ENCODE measurements at places on chromosomes 4 and X. TPM values are rescaled to one million over a fixed set of nuclear protein-coding genes. Genes with fewer than 3 reads are reported as not detected.

The USP26 gene
- total RNA-seq, result not detected

The DDX53 gene
- total RNA-seq, result not detected

DNA sequence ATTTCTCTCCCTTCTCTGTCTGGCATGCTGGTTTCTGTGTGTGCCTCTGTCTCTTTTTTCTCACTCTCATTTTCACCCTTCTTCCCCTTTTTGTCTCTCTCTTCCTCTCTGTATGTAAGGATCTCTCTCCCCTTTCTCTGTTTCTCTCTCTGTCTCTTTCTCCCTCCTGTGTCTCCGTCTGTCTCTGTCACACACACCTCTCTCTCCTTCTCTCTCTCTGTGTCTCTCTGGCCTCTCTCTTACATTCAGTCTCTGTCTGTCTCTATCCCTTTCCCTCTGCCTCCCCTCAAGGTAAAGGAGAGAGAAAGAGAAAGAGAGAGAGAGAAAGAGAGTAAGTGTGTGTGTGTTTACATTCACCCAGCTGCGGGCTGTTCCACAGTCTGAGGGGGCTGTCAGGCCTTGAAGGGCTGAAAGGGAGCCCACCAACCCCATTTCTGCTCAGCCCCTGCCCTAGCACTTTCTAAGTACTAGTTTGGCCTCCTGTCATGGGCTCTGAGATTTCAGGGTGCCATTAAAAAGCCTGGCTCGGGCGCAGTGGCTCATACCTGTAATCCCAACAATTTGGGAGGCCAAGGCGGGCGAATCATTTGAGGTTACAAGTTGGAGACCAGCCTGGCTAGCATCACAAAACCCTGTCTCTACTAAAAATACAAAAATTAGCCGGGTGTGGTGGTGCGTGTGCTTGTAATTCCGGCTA, 9.6 kb upstream of the TSPYL2 start:
- no peak for DNase-seq

DNA sequence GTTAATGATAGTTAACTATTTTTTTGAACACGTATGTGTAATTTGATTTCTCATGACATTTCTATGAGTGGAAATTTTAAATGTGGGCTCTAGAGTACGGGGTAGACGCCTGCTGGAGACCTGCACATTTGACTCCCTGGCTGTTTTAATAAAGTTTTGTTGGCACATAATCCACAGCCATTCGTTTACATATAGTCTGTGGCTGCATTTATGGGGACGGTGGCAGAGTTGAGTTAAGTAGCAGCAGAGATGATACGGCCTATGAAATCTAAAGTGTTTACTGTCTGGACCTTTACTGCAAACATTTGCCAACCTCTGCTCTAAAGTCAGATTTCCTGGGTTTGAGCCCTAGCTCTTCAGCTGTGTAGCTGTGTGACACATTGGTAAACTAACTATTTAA, 118.8 kb downstream of the CHRNA9 start:
- no peak for DNase-seq

- DNase-seq, result peak; percentile 26
Measured at GRCh38 chrX:13387666-13388494, 68.0 kb upstream of the ATXN3L start.

GRCh38 chr4:108036213-108036612, 46.5 kb downstream of the HADH start:
- no peak for DNase-seq

DNA sequence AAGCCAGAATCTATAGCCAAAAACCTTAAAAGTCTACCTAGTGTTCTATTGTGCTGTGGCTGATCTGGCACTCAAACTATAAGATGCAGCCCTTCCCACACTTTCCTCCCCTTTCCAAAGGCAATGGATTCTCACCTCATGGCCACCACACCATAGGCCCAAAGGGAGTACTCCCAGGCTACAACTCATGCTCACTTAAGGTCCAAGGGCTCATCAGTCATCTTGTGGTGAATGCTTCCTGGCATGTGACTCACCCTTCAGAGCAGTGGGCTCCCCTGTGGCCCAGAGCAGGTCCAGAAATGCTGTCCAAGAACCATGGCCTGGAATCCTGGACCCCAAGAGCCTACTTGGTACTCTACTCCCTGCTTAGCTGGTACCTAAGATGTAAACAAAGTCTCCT, 181.0 kb downstream of the CHRDL1 start:
- no peak for DNase-seq

The GSX2 gene
- not detected for total RNA-seq

The TRIML2 gene
- 1.1 TPM for total RNA-seq

The GCNA gene
- 0.66 TPM for total RNA-seq

DNA sequence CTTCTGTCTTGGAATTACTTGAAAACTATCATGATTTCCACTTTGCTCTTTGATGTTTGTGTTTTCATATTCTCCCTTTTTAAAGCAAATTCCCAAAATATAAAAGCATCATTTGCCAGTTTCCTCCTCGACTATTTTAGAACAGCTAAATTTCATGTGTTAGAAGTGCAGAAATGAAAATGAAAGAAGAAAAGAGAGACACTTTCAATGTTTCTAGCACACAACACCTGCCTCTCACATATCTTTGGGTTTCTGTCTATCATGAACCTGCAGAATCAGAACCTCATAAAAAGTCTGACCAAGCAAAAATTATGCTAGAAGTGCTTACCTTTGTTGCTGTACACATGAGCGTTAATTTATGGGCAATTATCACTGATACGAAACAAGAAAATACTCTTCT, 1.9 kb upstream of the NEUROG2 start:
- no peak for DNase-seq

The TCEAL2 gene
- not detected for total RNA-seq

The KLF8 gene
- total RNA-seq, result 0.09 TPM

GRCh38 chrX:25941559-25942250, 196.4 kb upstream of the MAGEB18 start:
- no peak for DNase-seq

DNA sequence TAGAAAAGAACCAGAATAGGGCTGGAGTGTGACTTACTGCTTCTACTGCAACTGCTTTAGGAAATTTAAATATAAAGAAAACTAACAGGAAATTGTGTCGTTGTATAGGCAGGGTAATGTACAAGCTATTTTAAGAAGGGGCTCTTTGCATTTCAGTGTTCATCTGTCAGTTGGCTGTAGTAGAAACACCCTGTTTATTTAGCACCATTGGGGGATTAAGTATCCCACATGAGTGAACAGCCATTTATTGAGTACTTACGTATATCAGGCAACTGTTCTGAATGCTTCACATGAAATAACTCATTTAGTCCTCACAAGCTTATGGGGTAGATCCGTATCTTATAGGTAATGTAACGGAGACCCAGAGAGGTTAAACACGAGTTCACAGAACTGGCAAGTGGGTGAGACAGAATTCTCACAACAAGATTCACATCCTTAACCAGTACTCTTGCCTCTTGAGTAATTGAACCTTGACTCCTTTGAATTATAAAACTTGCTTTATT, 23.9 kb downstream of the STIM2 start:
- no peak for DNase-seq

DNA sequence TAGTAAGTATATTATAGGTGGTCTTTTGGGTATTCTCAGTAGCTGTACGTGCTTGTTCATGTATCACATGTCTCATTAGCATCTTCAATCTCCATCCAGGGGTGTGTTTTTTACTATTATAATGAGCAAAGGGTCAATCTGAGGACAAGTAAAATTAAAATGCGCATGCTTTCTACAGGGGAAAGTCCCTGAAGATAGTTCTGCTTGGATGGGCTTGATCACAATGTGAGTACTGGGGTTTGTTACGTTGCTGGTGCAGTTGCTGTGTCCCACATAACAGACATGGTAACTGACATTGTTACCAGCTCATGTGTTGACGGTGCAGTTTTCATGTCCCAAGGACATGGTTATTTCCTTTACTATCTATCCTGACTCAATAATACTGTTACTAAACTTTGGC, 65.9 kb downstream of the UCHL1 start:
- DNase-seq, result no peak

DNA sequence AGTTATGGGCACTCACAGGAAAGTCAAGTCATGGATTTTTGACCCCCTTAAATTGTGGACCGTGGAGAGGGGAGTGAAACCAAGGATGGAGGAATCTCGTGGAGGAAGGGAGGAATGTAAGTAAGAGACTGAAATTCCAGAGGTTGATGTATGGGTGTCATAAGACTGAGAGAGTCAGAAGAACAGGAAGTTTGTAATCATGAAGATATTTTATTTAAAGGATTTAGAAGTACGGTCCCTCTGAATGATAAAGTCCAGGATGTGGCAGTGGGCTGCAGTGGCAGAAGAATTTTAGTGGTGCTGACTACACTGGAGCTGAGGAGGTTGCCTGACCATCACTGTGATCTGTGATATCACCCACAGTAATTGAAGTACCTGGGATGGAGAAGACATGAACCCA, 57.8 kb downstream of the DCLK2 start:
- peak; percentile 22 for DNase-seq

- DNase-seq, result no peak
Measured at GRCh38 chr4:7147661-7148310, 44.6 kb upstream of the SORCS2 start.

- DNase-seq, result no peak
Measured at GRCh38 chrX:72208126-72208800, 26.7 kb downstream of the PIN4 start.

- no peak for DNase-seq
Measured at GRCh38 chrX:7261672-7262332, 113.8 kb upstream of the PUDP start.

DNA sequence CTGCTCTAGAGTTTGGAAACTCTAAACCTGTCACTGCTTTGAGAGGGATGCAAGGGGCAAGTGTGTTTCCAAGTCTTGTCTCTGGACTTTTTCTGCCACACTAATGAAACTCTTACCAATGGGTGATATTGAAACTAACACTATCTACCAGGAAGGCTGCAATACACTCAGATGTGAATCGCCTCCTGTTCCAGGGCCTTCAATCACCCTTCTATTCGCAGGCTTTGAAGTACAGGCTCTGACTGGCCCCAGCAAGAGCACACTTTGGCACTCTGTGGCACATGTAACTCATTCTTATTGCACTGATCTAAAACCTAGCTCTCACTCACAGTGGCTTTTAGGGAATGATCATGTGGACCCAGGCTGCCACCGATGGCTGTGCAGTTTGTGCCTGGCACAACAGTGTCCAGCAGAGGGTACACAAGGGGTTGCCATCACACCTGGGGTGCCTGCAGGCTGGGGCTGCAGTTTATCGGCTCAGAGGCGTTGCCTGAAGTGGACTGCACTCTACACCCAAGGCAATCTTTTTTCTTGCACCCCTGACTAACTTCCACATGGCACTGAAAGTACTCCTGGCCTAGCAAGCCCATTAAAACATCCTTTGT, 210.8 kb downstream of the MGST2 start:
- DNase-seq, result no peak

GRCh38 chr4:7052923-7053715, 9.9 kb downstream of the TADA2B start:
- DNase-seq, result no peak

GRCh38 chrX:51148848-51149247, 183.8 kb upstream of the NUDT10 start:
- DNase-seq, result no peak

DNA sequence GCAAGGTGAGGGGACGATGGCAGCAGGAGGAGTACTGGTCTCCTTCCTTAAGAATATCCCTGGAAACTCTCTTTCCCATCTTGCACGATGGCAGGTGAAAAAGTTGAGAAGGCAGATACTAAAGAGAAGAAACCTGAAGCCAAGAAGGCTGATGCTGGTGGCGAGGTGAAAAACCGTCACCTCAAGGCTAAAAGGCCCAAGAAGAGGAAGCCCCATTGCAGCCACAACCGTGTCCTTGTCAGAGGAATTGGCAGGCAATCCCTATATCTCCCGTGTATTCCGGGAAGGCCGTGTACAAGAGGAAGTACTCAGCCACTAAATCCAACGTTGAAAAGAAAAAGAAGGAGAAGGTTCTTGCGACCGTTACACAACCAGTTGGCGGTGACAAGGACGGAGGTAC, 40.0 kb downstream of the CRLF2 start:
- no peak for DNase-seq

DNA sequence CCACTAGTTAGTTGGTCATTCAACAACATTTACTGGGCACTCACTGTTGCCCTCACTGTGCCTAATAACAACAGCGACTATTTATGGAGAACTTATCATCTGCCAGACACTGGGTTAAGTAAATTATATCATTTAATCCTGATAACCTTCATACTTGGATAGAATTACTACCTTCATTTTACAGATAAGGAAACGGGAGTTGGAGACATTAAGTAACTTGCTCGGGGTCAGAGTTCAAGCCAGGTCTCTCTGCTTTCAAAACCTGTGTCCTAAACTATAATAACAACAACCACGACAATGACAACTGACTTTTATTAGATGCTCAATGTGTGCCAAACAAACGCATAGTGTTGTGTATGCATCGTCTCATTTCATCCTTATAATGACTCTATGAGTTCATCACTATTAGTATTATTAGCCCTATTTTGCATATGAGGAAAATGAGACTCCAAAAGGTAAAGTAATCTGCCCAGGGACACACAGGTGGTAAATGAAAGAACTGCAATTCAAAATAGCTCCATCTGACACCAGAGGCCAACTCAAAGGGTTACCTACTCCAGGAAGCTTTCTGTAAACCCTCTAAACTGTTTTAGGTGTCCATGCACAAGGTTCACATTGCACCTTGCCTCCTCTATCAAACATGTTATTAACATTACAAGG, 98.4 kb upstream of the ACSL4 start:
- no peak for DNase-seq

GRCh38 chrX:141180851-141181250, 3.9 kb upstream of the LDOC1 start:
- DNase-seq, result no peak

GRCh38 chr4:24140892-24141291, 251.0 kb upstream of the PPARGC1A start:
- no peak for DNase-seq

- peak; percentile 78 for DNase-seq
Measured at GRCh38 chr4:80393246-80393969, 57.9 kb downstream of the CFAP299 start.

- no peak for DNase-seq
Measured at GRCh38 chr4:61785761-61786160, 585.6 kb downstream of the ADGRL3 start.

The MND1 gene
- 8.4 TPM for total RNA-seq

The NUDT10 gene
- 0.13 TPM for total RNA-seq

DNA sequence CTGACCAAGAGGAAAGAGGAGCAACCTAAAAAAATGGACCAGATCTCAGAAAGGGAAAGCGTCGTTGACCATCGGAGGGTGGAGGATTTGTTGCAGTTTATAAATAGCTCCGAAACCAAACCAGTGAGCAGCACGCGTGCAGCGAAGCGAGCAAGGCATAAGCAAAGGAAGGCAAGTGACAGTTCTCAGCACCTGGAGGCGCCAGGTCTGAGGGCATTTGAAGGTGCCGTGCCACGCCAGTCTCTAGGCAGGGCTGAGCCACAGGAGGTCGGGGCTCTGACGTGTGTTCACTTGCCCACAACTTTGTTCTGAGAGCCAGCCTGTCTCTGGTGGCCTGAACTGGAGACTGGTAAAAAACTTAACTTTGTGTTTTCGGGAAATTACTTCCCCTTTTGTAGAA, 59.7 kb downstream of the TNIP2 start:
- DNase-seq, result no peak

The HSFX3 gene
- total RNA-seq, result not detected

GRCh38 chr4:16692046-16692445, 206.4 kb downstream of the LDB2 start:
- peak; percentile 49 for DNase-seq
